Adrenal gland (tissue), 19 donors: ENCODE measurements at places on chromosomes 13 and 19. TPM values are rescaled to one million over a fixed set of nuclear protein-coding genes. Genes with fewer than 3 reads are reported as not detected.

- no peak for DNase-seq
Measured at GRCh38 chr19:40025938-40026596, 29.2 kb downstream of the ZNF546 start.

DNA sequence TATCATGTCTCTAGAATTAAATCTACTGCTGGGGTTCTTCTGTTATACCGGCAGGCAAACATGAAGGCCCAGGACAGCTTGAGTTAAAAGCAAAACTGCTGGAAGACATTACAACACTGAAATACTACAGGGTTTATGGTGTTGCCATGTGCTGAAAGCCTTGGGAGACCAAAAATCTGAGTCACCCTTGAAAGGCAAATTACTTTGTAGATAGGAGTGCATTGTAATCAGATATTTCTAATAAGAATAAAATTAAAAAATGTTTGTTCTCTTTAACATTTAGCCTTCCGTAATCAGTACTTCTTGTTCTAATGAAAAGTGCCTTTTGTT lies 181.3 kb downstream of the PCDH9 start:
- DNase-seq = no peak

- no peak for DNase-seq
Measured at GRCh38 chr13:109783815-109784589, 2.4 kb downstream of the IRS2 start.

ZNF549 gene
- 7.5 TPM for total RNA-seq

RNU6-9 gene
- not detected for total RNA-seq
